ENCODE measurements at places on chromosomes 5 and 9.

DNA sequence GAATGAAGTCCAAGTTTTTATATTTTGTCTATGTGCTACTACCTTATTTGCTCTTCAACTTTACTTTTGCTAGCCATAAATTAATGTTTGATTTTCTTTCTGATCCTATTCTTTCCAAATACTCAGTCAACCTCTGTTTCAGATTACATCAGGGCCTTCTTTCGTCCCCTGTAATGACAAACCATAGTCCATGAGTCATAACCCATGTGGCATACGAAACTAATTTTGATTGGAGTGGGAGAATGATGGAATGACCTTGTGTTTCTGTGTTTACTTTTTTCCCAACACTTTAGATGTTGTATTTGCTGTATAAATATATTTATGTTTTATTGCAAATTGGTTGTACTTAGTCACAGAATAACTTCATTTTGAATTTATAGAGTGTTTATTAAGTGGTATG is 1043.1 kb downstream of the DTWD2 start:
- peak; percentile 3 for DNase-seq

GRCh38 chr5:113660706-113661250 is 147.3 kb downstream of the YTHDC2 start:
- no peak for DNase-seq

DNA sequence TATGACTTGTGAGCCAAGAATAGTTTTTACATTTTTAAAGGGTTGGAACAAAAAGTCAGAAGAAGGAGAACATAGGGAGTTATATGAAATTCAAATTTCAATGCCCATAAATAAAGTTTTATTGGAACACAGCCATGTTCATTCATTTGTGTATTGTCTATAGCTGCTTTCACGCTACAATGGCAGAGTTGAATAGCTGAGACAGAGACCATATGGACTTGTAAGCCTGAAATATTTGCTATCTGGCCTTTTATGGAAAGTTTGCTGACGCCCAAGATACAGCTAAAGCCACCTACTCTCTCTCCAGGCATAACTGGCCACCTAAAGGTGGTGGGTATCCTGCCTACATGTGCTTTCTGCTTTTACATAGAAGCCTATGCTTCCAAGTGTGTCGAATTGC is 10.9 kb downstream of the DAB2IP start:
- no peak for DNase-seq

DNA sequence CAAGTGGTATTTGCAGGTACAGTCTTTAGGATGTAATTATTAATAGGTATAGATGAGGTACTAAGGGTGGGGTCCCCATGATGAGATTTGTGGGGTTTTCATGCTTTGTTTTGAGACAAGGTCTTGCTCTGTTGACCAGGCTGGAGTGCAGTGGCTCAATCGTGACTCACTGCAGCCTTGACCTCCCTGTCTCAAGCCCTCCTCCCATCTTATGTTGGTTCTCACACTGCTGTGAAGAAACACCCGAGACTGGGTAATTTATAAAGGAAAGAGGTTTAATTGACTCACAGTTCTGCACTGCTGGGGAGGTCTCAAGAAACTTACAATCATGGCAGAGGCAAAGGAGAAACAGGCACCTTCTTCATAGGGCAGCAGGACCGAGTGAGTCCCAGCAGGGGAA is 217.5 kb downstream of the CDK5RAP2 start:
- no peak for DNase-seq

DNA sequence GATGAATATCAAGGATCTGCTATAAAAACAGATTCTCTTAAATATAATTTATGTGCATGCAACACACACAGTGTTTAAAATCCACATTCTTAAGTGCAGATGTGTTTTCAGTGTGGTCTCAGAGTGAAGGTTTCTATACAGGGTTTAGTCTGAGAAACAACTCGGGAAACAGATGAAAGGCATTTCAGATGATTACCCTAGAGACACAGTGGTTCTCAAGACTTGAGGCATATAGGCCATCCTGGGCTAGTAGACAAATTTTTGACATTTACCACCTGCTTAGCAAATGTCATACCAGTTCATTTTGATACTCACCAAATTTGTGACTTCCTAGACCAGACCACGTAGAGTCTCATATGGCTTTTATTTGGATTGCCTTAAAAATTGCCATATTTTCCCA is 216.5 kb downstream of the ARL15 start:
- no peak for DNase-seq

DNA sequence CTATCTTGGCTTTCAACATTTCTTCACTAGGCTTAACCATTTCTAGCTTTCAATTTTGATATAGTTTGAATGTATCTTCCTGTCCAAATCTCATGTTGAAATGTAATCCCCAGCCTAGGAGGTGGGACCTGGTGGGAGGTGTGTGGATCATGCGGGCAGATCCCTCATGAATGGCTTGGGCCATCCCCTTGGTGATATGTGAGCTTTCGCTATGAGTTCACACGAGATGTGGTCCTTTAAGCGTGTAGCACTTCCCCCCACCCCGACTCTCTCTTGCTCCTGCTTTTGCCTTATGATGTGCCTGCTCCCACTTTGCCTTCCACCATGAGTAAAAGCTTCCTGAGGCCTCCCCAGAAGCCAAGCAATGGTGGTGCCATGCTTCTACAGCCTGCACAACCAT is 40.6 kb downstream of the PHAX start:
- DNase-seq: no peak

DNA sequence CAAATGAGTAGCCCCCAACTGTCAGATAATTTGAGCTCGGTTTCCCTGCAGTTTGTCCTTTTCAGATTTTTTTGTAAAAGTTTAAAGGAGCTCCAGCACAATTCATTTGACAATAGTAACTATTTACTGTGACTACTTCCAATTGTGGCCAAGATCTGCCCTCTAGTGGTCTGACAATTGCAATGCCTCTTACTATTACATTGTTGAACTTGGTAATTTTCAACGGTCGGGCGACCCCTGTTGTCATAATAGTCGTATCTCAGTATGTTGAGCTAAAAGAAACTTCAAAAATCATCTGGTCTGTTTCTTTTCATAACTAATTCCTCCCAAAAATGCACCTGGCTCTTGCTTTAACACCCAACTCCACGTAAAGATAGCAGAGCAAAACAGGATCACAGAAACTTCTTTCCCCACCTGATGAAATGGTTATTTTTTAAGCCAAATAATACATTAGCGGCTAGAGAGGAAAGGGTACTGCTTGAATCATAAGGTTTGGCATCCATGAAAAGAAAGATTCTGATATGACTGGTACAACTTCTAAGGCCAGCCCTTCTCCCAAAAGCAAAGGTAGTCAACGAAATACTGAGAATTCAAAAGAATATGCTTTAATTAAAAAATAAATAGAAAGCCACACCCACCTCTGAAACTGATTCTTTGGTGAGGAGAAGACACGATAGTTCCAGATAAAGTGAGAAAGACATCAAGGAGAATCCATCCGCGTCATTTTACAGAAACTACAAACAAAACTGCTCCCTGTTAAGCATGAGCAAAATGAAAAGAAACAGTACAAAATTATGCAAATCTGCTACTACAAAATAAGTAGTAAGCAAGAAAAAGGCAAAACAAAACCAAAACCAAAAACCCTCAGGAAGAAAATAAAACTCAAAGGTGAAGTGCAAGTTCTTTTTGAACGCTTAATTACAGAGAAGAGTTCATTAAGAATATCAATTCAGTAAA is 76.9 kb upstream of the HTR4 start:
- peak; percentile 84 for DNase-seq

GRCh38 chr5:6592601-6593000 is 40.2 kb downstream of the NSUN2 start:
- DNase-seq: peak; percentile 40

GRCh38 chr5:139709582-139710318 is 61.6 kb downstream of the CXXC5 start:
- DNase-seq: peak; percentile 72

DNA sequence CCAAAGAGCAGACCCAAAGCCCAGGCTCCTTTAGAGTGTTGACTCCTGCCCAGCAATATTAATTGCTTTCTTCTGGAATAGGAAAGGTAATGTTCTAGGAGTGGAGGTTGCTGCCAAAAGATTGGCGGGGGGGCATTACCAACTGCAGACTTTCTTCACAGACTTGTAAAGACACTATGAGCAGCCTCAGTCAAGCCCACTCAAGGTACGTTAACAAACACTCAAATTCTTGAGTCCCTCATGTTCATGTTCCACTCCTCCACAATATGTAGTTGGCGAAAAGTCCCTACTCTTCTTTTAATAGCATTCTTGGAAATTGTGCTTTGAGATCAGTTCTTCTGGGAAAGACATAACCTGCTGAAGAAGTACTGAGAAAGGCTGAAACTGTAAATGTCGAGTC is 409.2 kb upstream of the KIF2A start:
- DNase-seq: no peak

DNA sequence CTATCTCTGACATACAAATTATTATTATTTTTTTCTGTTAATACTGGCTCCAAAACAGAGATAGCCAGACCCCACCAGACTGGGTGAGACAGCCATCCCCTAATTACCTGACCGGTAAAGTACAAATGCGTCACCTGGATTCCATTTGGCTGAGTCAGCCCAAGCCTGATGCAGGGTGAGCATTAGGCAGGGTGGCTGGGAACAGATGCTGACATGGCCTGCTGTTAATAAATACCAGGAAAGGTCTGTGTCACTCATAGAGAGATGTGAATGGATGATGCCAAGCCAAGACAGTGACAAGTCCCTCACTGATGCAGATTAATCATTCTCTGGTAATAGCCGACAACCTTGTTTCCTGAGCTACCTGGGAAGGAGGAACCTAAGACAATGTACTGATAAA is 183.5 kb downstream of the TRIM32 start:
- DNase-seq: no peak

- no peak for DNase-seq
Measured at GRCh38 chr5:141483902-141484301, 928 bp upstream of the PCDHGC4 start.

DNA sequence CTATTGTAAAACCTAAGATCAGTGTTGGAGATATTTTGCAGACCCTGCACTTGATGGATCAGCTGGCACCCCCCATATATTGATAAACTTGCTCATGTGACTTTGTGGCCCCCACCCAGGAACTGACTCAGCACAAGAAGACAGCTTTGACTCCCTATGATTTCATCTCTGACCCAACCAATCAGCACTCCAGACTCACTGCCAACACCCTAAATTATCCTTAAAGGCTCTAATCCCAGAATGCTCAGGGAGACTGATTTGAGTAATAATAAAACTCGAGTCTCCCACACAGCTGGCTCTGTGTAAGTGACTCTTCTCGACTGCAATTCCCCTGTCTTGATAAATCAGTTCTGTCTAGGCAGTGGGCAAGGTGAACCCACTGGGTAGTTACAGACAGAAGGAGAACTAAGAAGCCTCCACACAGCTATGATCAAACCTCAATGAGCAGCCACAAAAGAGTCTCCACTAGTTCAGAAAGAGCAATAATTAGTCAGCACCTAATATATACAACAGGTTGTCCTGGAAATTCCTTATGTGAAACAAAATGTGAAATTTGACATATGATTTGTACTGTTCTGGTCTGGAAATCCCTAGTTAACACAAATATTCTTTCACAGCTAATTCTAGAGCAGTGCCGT is 52.2 kb downstream of the ACTL7B start:
- DNase-seq: no peak

GRCh38 chr5:59905188-59905587 is 11.7 kb upstream of the PDE4D start:
- no peak for DNase-seq

- DNase-seq: peak; percentile 76
Measured at GRCh38 chr9:33125871-33126823, 41.0 kb downstream of the B4GALT1 start.

DNA sequence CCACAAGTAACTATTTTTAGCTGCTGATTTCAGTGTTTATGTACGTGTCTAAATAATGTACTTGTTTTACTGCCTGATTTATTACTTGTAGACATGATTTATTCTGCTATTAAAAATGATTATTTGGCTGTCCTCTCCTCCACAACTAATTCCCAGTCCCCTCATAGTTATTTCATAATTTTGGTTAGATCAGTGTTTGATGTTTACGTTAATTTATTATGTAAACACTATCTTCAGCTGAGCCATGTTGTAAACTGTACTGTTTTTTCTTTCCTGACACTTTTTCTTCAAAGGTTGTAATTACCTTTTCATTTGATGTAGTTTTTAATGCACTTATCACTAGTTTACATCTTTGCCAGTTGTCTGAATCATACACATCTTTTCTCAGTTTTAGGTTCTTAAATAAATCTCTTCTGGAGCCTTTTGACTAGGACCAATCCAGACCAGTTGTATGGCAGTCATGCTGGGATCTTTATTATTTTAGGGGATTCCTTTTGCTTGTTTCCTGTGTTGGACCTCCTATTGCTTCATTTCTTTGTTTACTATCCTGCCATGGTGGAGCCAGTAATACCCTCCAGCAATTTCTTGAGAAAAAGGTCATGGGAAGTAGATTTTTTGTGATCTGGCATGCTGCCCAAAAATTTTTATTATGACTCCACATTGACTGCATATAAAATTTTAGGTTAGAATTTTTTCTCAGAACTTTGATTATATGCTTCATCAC is 16.1 kb downstream of the AP3S1 start:
- DNase-seq: no peak

GRCh38 chr9:128252317-128253139 is 23.3 kb downstream of the GOLGA2 start:
- no peak for DNase-seq

DNA sequence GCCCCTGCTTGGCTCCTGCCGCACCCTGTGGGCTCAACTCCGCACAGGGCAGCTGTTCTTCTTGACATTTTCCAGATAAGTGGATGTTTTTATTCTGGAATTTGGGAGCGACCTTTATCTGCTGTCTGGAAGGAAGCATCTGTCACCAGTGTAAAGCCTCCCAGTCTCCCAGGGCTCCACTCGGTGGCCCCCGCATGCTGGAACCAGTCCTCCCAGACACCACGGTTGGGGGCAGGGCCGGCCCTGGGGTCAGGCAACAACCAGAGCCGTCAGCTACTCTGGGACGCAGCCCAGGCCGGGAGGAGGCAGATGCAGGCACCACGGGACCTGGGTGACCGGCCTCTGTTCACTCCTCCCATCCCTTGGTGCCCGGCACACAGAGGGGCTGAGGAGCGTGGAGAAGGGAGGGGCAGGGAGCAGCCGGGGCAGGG is 92.8 kb upstream of the ADAMTS2 start:
- DNase-seq: no peak

GRCh38 chr5:58738336-58738735 is 155.5 kb downstream of the RAB3C start:
- no peak for DNase-seq

DNA sequence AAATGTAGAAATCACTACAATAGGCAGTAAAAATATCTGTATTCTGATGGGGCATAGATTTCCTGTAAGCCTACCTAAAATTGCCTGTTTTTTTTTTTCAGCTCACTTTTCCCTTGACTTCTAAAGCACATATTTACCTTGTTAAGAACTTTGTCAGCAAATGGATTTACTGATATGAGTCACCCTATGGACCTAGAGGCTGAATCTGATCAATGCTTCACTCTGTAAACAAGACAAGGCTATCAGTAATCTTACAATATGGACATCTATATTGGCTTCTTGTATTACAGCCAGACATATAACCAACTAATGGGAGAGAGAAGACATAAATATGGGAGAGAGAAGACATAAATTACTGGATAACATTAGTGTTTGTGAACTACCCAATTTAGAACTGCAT is 792.7 kb upstream of the CHD1 start:
- DNase-seq: no peak

- DNase-seq: no peak
Measured at GRCh38 chr9:98329904-98330303, 74.5 kb upstream of the TBC1D2 start.
